ENCODE measurements at places on chromosomes 12 and 14.

GRCh38 chr12:26271889-26272492 is 76.6 kb downstream of the SSPN start:
- peak; percentile 59 for DNase-seq

- no peak for DNase-seq
Measured at GRCh38 chr14:103676881-103677675, 38.2 kb downstream of the XRCC3 start.

DNA sequence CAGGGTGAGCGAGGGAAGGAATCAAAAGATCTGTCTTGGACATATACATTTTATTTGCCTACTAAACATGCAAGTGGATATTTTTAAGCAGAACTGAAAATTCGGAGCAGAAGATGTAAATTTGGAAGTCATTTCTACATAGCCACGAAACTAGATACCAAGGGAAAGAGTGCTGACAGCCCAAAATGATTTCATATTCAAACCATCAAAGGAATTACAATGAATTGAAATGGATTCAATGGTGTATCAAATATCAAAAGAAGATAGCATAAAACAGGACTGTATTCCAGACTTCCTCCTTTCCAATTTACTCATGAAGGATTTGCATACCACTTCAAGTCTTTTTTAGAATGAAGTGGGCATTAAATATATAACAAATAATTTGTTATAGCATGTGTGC is 313.5 kb upstream of the KITLG start:
- no peak for DNase-seq

DNA sequence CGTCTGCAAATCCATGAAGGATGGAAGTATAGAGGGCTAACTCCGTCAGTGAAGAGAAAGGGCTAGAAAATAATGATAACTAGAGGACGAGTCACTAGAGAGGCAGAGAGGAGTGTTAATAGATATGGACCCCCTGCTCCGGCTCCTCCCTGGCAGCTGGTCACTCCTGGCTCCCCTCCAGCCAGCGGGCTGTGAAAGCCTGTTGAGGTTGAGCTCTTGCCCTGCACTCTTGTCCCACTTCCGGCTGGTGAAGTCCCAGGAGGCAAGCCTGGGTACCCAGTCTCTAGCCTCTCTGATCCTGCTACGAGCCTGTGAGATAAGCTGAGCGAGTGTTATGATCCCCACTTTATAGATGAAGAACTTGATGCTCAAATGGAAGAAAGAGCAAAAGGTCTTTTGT is 90.3 kb downstream of the RFX4 start:
- no peak for DNase-seq

DNA sequence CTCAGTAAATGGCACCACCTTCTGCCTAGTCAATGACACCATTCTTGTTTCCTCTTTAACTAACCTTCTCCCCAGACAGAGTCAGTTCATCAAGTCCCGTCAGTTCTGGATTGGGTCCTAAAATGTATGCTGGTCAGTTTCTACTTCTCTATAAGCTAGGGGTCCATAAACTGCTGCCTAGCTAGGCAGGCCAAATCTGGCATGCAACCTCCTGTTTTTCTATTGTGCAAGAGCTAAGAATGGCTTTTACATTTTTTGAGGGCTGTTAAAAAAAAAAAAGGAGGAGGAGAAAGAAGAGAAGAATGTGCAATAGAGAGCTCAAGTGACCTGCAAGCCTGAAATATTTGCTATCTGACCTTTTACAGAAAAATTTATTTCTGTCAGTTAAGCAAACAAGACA is 6.4 kb upstream of the TMED10 start:
- DNase-seq: peak; percentile 2

- no peak for DNase-seq
Measured at GRCh38 chr12:50132505-50133135, 20.6 kb downstream of the COX14 start.

DNA sequence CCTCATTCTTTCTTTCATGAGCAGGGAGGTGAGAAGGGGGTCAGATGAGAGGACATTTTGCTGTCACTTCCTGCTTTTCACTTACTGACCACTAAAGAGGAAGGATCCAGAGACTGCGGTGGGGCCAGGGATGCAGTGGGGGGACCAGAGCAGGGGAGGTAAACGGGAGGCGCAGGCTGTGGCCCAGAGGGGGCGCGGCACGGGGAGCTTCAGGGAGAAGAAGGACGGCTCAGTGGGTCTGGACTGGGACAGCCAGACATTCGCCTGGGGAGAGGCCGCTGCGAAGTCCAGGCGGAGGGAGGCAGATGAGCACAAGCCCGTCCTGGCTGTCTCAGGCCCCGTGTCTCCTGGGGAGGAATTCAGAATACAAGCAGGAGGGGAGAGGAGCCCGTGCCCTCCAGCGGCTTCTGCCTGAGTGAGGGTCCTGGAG is 41.2 kb downstream of the SLC6A12 start:
- DNase-seq: no peak

DNA sequence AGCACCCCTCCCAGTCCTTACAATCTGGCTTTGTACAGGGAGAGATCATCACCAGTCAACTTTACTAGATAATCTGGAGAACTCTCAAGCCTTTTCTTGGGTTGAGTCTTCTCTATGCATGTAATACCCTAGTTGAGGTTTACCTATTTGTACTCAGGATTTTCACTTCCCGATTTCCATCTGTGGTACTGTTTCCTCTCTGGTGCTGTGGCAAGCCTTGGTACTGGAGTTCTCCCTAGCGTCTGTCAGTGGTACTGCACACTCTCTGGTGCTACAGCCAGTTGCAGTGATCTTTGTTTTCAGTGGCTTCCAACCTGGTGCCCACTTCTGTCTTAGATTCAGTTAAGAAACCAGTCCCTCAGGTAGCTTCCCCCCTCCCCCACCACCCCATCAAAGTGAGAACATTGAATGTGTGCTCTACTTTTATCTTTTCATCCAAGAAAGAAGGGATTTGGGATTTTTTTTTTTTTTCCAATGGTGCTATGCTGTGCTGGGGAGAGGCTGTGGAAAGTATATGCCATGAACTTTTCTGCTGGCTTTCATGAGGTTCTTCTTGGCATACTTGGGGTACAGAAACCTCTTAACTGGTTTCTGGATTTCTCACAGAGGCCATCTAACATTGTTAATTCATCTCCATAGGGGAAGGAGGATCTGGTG is 69.4 kb upstream of the EVL start:
- peak; percentile 57 for DNase-seq

DNA sequence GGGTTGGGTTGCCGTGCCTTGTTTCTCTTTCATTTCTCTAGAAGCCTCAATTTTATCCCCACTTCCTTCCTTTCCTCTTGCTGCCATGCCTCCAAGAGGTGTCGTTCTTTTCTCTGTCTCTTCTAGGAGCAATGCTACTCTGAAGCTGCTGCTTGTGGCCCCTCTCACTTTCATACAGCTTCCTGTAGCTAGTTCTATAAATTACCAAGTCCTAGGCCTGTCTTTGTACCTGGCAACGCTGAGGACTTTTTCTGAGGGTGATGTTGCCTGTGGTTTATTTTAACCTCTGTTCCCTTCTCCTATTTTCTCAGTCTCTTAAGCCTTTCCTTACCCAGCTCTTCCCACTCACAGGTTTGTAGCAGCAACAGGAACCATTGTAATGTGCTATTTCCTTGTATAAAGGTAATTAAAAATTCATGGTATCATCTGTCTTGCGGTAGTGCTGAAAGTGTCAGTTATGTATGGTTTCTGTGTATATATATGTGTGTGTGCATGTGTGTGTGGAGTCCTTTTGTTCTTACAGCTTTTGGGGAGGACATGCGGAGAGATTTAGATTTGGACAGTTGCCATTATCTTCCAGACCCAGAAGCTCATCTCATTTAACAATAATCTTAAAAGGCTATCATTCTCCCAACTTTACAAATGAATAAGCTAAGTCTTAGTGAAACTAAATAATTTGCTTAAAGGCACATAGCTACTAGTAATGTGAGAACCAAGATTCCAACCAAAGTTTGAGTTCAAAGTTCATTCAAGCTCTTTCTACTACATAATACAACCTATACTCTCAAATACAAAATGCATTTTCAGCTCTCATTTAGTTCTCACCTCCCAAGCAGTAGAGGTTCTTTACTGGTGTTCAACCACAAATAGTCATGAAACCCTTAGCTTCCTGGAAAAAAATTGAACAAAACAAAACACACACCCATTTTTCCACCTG is 43.8 kb downstream of the DDHD1 start:
- no peak for DNase-seq

DNA sequence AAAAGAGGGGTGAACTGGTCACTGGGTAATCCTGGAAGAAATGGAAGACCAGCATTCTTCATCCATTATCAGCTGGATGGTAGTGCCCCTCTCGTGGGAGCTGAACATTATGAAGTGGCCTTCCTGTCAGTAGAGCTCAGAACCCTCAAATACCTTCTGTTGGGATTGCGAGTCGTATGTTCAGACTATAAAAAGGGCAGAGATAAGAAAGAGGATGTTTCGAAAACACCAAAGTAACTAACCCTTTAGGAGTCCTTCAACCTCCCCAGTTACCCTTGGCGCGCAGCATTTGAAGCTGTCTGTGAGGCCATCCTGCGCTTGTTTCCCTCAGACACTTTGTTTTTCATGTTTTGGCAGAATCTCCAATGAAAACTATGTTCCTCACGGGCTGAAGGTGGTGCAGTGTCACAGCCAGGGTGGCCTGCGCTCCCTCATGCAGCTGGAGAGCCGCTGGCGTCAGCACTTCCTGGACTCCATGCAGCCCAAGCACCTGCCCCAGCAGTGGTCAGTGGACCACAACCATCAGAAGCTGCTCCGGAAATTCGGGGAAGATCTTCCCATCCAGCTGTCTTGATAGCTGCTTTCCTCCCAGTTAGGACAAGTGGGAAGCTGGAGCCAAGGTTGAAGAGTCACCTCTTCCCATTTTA is 19.3 kb upstream of the GALNT16 start:
- no peak for DNase-seq

GRCh38 chr14:21097636-21098075 is 799 bp downstream of the ZNF219 start:
- DNase-seq: peak; percentile 38

- DNase-seq: no peak
Measured at GRCh38 chr14:20379743-20380142, 33.6 kb downstream of the TEP1 start.

DNA sequence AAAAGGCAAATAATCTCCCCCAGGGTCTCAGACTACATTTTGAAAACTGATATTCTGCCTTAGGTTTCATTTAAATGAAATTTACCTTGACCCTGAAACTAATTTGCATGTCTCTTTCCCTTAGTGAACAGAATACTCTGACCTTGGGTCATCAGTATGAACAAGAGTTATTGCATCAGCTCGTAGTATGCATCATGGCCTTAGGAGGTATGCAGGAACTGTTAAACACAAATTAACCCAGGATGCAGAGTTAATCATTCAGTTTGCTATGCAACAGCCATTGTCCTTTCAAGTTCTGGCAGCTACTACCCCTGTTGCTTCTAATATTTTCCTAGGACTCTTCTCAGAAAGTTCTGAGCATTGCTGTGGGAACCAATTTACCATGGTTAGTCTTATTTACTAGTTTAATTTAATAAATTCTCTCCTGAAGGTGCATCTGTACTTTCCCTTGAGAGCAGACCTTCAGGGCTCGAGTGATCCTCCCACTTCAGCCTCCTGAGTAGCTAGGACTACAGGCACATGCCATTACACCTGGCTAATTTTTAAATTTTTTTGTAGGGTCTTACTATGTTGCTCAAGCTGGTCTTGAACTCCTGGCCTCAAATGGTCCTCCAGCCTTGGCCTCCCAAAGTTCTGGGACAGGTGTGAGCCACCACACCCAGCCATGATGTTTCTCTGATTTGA is 126.7 kb downstream of the TTC6 start:
- no peak for DNase-seq

DNA sequence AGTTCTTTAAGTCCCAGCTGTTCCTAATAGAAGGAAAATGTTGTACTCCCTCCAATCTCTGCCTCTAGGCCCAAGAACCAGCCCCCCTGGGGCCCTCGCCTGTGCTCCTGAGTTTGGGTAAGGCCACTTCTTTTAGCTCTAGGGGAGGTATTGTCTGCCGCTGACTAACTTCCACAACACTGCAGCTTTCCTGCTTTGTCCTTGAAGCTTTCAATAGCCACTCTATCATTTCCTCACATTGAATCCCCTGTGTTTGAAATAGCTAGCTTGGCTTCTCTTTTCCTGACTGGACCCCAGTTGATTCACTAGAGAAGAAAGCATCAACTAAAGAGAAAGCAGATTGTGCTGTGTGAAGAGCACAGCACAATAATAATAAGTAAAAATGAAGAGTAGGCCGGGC is 28.8 kb downstream of the KRT80 start:
- no peak for DNase-seq

GRCh38 chr12:90829044-90829443 is 125.9 kb downstream of the CCER1 start:
- DNase-seq: no peak

GRCh38 chr14:68362846-68363245 is 430.0 kb downstream of the ZFP36L1 start:
- no peak for DNase-seq

GRCh38 chr12:67632005-67632404 is 16.5 kb upstream of the DYRK2 start:
- DNase-seq: no peak

- DNase-seq: no peak
Measured at GRCh38 chr14:32327255-32327961, 1.7 kb upstream of the AKAP6 start.

DNA sequence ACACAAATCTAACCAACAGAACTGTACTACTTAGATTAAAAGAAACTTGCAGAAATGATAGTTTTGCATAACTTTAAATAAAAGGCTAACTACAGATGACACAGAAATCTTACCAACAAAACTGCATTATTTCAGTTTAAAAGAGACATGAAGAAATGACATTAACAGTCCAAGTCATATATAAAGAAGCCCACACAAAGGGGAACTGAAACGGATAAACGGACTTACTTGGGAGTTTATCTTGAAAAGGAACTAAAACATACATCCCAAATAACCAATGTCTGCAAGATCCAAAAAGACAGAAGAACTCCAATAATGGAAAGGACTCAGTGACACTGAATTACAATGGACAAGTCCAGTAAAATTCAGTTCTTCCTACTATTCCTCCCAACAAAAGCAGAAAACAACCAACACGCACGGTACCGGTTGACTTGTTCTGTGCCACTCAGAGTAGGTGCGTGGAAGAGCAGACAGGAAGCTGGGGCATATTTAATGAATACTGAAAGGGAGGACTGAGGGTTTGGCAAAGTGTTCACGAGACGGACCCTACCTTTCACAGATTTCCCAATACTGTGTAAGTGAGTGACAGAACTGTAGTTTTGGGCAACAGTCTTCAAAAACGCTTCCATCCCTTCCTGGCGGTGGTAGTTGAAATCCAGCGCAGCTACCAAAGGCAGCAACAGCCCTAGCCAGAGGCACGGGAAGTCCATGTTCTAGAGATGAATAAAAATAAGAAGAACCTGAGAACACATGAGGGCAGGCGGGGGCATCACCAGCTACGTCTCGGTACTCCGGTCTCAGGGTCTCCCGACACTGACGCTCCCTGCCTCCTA is 627 bp downstream of the CPM start:
- no peak for DNase-seq

- no peak for DNase-seq
Measured at GRCh38 chr14:68254669-68255527, 435.3 kb downstream of the RAD51B start.

DNA sequence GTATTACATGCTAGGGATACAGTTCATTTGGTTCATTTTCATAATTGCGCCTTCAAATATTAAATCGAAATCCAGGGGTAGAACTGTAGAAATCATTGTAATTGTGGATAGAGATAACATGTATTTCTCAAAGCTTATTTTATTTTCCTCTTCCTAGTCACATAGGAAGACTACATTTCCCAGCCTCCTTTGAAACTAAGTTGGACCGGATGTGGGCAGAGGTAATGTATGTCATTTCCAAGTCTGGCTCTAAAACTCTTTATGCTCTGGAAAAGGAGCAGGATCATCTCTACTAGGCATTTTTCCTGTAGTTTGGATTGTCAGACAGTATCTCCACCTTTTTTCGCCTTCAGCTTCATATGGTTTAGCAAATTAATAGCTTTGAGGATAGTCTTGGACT is 70.1 kb upstream of the CRY1 start:
- DNase-seq: no peak

GRCh38 chr14:61468063-61468825 is 146.9 kb downstream of the PRKCH start:
- DNase-seq: no peak

Measured in substantia nigra (tissue), 51 donors.